ENCODE measurements at places on chromosomes 13 and 19.

GRCh38 chr13:23789576-23790346, 99.4 kb downstream of the MIPEP start:
- DNase-seq: no peak

DNA sequence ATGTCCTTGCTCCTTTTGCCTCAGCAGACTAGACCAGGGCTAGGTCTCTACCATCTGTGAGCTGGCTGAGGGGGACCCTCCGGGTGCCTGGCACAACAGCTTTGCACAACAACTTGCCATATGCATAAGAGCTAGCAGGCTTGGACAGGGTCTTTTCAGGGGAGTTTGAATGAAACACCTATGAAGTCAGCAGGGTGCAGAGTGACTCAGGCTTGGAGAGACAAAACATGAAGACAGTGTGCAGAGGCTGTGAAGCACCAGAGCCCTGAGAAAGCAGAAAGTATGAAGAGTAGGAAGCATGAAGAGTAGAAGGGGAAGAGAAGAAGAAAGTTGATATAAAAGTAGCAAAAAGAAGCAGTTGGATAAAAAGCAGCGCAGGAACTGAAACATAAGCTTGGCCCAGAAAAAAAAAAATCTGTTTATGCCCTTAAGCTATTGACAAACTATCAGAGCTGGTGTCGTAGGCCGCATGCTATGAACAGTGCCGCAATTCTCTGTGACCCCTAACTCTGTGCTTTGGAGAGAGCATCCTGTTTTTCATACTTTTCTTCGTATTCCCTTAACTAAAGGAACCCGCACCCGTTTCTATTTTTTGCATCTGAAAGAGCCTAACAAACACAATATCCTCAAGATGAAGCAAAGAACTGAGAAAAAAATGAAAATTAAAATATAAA, 52.7 kb upstream of the FAM216B start:
- DNase-seq: no peak

DNA sequence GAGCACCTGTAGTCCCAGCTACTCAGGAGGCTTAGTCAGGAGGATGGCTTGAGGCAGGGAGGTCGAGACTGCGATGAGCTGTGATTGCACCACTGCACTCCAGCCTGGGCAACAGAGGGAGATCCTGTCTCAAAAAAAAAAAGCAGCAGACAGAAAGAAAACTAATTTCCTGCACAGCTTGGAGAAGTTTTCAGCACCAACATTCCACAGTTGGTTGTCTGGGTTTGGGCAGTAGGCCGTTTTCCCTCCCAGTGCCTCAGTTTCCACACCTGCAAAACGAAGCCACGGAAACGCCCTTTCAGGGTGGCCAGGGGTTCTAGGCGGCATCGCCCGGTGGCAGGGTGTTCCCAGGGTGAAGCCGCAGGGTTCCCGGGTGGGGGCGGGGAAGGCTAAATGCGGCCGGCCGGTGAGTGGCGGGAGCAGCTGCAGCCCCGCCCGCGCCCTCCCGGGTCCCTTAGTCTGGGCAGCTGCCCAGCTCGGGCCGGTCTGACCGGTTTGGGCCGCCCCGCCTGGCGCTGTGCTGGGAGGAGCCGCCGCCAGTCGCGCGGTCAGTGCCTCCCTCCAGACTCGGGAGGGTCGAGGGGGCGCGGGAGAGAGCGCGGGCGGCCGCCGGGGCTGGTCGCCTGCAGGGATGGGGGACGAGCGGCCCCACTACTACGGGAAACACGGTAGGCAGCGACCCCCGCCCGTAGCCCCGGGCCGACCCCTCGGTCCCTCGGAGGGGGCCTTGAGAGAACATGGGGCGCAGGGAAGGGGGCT, at the start of gene SLC44A2:
Gene SLC44A2 (plus strand): TSS at position 551 of the 759 bp plus-strand sequence. CDS start 81 bp downstream, at position 632.
- DNase-seq: no peak

DNA sequence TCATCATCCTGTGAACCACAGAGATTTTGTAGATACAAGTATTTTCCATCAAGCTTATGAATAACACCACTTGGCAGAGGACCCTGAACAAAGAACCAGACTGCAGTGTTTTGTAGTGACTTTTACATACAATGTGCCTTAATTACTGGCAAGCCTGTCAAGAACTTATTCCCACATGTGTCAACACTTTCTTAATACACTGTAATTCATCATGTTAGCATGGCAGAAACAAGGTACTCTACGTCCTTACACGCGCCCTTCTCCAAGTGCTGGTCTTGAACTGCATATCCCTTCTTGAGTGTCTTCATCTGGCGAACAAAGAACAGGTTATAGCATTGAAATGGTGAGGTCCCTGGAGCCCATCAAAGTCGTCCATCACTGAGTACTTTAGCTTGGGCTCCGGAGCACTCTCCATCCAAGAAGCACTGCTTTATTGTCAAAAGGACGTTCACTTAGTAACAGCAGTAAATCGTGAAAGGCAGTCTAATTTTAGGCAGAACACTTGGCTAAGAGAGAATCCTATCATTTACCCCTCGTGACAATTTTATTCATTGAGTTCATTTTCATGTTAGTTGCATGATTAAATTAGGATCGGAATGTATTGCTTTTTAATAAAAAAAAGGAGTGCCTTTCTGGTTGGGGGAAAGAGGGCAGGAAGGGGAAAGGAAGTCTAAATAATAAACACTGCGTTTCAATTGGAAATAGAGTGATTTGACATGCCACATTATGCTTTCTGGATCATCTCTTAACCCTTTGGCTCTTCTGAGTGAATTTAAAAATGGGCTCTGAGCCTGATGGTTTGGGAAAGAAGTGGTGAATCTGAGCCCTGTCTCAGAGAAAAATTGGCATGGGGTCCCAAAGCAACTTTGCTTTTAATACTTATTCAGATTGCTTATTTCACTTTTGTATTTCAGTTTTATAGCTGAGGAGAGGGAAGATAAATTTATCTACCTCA, 376.1 kb downstream of the DLEU7 start:
- no peak for DNase-seq

- no peak for DNase-seq
Measured at GRCh38 chr13:60970736-60971135, 444.9 kb downstream of the PCDH20 start.

DNA sequence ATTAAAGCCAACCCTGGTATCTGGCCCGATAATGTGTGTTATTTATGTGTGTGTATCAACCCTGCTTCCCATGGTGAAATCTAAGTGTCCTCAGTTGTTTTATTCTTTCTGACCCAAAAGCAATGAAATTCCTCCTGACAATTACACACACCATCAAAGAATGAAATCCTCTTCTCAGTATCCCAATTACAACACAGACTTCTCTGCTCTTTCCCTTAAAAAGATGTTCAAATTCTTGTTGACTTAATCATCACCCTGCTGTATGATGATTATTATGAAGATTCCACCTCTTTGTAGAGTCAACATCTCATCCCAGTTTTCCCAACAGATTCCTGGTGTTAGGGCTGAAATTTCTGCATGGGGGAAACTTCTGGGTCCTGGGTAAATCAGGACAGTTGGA, 8.9 kb upstream of the TRPC4 start:
- no peak for DNase-seq

- no peak for DNase-seq
Measured at GRCh38 chr19:791007-791566, 6.2 kb upstream of the PTBP1 start.

All from NCI-H2171 treated with DMSO at 0.1 percent for 48 hours (cell line).